Stimulated activated CD8-positive, alpha-beta memory T cell treated with anti-CD3 and anti-CD28 coated beads, Interleukin-7, amount 100 ng/mL, for 4 hours (primary cell): ENCODE measurements at places on chromosomes 6 and 20.

GRCh38 chr6:12608016-12608860 lies 108.3 kb upstream of the PHACTR1 start:
- no peak for DNase-seq

GRCh38 chr6:167311286-167311685 lies 13.6 kb upstream of the TTLL2 start:
- no peak for DNase-seq

DNA sequence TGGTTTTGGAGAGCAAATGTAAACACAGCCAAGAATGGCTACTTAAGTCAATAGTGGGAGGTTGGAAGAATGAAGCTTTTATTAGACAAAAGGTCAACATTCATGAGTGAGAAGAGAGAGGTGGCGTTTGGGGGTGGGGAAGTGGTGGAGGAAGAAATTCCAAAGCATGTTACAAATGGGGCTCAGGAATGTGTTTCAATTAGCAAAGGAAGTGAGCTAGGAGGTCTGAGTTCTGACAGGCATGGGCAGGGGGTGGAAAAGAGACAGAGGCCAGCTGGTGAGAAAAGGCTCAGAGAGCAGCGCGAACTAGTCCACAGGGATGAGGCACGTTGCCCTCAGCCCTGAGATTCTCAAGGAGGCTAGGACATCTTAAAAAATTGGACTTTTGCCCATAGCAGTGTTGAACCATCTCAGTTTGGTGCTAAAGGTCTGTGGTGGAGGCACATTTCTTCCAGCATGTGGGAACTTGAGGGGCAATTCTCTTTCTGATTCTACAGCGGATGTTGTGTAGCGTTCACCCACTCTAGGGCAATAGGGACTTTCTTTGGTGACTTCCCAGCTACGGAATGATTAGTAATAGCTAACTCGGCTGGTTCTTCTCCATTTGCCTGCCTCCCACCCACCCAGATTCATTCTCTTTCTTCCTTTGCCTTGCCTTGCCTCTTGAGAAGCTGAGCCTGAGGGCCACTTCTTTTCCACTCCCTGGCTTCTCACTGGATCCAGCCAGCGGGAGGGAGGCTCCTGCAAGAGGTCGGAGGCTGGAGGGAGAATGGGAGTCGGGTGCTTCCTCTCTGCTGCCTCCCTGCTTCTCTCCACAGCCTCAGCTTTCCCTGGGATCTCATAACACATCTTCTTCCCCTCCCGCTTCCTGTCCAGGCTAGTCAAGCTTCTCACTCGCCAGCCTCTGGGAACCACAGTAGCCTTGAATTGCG lies 45.1 kb upstream of the NEDD9 start:
- DNase-seq, result no peak

- no peak for DNase-seq
These were observed 44.1 kb downstream of the VIP start for GRCh38 chr6:152794696-152795095.

DNA sequence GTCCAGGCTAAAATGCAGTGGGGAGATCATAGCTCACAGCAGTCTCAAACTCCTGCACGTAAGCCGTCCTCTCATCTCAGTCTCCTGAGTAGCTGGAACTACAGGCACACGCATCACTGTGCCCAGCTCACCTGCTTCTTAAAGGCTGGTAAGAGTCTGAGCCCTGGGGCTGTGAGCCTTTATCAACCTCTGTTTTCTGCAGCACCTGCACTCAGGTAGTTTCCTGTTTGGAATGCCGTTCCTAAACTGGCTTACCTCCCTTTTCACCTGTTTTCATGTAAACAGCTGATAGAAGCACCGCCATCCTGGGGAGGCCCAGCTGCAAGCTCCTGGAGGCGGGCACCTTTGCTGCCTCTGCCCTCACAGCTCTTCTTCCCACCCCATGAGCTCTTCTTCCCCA lies 45.4 kb downstream of the SLC24A3 start:
- DNase-seq, result no peak

DNA sequence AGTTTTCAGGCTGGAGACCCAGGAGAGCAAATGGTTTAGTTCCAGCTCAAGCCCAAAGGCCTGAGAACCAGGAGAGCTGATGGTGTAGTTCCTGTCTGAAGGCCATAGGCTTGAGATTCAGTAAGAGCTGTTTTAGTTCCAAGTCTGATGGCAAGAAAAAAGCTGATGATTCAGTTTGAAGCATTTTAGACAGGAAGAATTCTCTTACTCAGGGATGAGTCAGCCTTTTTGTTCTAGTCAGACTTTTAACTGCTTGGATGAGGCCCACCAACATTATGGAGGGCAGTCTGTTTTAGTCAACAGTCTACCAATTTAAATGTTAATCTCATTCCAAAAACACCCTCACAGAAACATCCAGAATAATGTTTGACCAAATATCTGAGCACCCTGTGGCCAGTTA lies 2.5 kb downstream of the ZSCAN26 start:
- no peak for DNase-seq

DNA sequence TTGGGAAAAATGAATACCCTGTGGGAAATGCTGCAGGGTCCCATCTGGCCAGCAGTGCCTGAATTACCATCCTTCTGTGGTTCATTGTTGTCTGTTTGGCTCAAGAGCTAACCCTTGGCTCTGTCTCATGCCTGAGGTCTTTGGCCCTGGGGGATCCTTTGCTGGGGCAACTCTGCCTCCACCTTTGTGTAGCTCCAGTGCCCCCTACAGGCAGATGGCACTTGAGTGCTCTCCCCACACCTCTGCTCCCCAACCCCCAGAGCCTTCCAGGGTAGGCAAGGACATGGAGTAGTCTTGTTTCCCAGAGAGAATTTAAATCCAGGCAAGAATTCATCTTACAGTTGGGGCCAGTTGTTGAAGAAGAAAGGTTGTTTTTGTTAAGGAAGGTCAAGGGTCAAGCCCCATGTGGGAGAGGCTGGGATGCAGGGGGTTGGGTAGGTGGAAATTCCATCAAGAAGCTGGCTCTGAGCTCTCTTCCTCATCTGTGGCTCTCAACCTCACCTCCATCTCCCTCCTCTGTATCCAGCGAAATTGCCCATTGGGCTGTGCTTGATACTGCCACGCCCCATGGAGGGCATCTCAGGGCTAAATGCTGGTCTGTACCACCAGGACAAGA lies 44.2 kb downstream of the ZNF831 start:
- peak; percentile 63 for DNase-seq

DNA sequence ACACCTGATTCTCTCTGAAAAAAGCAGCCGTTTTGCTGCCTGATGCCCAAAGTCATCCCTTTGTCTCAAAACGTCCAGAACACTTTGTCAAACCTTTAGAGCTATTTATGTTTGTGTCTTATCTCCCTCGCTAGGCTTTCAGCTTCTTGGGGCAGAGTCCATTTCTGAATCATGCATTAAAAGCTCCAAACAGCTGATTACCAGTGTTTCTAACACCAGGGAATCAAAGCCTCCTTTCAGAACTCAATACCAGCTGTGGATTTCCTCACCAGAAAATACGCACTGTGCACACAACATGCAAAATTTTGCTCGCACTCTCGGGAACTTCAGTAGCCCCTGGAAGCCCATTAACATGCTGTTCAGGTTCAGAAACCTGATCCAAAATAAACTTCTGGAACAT lies 333.3 kb downstream of the HACE1 start:
- no peak for DNase-seq

- no peak for DNase-seq
These were observed 92.5 kb upstream of the ADGRF1 start for GRCh38 chr6:47134476-47135189.
